ENCODE measurements at places on chromosomes 3 and 15.

DNA sequence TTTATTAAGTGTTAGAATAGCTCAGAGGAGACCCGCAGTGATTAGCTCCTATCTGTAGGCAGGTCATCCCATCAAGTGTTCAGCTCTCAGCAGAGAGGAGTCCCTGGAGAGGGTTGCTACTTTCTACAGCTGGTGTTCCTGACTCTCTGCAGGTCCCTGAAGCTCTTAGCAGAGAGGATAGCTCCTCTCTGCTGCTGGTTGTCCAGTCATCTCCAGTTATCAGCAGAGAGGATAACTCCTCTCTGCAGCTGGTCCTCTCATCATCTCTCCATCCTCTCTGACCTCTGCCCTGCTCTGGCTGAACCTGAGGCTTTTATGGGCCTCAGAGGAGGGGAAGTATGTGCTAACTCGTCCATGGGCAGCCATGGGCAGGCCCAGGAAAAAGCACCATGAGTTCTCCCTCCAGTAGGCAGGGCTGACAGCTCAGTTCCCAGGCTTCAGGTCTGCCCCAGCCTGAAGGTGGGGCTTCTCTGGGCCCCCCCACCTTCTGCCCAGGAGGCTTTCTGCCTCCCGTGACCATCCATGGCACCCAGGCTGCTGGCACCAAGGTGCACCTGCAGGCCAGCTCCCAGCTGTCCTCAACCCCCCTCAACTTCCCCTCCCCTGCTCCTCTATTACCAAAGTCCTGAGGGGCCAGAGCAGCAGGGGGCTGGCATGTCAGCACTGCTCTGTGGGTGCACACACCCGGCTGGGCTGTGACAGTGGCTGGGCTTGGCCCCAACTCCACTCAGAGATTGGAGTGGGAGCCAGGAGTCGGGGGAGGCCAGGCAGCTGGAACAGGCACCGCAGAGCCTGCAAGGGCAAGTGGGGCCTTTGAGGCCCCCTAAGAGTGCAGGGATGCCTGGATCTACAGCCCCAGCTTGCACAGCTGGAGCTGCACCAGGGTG, 98.9 kb upstream of the FRMD4B start:
- no peak for DNase-seq

GRCh38 chr3:48413611-48414010, 16.3 kb downstream of the PLXNB1 start:
- no peak for DNase-seq

DNA sequence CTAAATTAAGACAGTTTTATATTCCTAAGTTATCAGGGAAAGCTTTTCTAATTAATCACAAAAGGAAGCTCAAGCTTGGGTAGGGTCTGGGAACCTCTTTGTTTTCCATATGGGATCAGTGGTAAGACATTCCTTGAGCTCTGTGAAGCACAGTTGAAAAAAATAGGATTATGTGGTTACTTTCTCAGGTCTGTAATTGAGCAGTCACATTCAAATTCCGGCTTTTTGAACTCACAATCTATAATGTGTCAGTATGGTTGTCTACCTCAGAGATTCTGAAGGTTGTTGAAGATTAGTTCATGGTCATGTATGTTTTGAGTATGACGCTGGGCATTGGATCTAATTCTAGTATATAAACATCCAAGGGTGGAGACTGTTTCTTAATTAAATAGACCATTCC, 364.5 kb downstream of the LPP start:
- DNase-seq, result no peak

- DNase-seq, result no peak
These were observed 3.8 kb downstream of the RHO start for GRCh38 chr3:129532261-129532660.

GRCh38 chr15:66149871-66150270, 103.7 kb downstream of the MEGF11 start:
- no peak for DNase-seq

DNA sequence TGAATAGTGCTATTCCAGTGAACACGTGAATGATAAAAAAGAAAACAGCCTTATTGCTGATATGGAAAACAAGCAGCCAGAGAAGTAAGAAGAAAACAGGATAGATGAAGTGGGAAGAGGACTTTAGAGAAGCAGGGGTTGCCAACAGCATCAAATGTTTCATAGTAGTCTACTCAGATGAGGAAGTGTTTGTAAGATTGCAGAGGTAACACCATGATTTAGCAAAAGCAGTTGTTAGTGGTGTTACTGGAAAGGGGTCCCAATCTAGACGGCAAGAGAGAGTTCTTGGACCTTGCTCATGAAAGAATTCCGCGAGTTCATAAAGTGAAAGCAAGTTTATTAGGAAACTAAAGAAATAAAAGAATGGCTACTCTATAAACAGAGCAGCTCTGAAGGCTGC, 108.8 kb upstream of the MCTP2 start:
- DNase-seq, result no peak

- no peak for DNase-seq
These were observed 235.1 kb upstream of the GAP43 start for GRCh38 chr3:115388166-115388565.

DNA sequence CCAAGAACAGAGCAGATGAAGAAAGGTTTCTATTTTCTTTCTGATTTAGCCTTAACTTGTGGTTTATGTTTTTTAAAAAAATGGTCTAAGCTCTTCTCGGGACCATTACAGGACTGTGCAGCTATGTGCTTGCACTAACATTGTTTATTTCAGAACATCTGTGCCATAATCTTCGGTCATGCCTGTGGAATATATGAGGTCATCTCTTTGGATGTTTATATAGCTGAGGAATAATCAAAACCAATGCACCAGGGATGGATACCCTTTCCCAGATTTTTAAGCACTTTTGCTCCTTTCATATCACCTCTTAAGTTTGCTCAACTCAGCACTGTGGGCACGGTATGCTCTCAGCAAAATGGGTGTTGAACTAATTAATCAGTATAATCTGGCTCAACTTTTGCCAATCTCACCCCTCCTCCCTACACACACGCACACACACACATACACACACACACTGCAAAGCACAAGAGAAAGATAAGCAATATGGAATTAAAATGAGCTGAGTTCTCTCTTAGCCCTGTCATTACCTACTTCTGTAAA, 268.5 kb upstream of the TMC3 start:
- no peak for DNase-seq

GRCh38 chr15:69834761-69835160, 263.0 kb downstream of the TLE3 start:
- DNase-seq, result no peak

- DNase-seq, result no peak
These were observed 154.4 kb downstream of the RPLP1 start for GRCh38 chr15:69606921-69607500.

- DNase-seq, result no peak
These were observed 290.2 kb upstream of the KCNMB2 start for GRCh38 chr3:178246004-178246403.

DNA sequence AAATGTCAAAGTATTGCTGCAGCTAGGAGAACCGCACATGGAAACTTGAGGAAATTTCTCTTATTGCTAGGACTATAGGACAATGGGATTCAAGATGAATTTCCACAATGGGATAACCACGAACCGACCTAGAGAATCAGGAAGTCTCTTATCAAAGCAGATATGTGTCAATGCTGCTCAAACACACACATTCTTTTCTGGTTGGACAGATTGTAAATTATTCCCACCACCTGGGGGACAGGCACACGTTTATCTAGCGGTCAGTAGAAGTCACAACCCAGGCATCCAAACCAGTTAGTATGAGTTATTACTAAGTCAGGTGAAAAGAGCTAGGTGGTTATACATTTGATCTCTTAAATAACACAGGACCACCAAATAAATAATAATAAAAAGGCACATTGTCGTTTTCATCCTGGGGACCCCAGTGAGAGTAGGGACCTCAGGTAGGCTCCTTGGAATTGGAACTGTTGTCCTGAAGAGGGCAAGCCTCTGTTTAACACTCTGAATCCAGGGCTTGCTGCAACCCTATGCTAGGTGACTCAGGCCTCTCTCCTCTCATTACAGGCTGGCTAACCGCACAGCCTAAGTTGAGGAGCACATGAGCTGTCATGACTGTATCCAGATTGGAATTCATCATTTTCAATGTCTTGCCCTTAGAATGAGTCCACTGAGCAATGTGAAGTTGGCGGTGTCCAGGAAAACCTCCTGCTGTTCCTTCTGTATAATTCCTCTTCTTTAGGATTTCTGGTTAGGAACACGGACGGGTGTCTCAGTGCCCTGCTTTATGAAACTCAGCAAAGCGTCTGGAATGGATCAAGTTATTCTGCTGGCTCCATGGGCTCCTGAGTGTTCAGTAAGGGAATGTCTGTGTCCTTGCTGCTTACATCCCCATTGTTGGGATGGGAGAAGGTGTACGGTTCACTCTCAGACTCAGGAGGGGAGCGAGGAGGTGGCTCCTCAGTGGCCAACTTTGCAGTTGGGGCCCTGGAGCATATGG, 59.0 kb downstream of the CLEC3B start:
- DNase-seq, result no peak

- DNase-seq, result no peak
These were observed 69.8 kb downstream of the OPA1 start for GRCh38 chr3:193662757-193663322.

GRCh38 chr15:80615783-80616391, 79.2 kb upstream of the ABHD17C start:
- no peak for DNase-seq

DNA sequence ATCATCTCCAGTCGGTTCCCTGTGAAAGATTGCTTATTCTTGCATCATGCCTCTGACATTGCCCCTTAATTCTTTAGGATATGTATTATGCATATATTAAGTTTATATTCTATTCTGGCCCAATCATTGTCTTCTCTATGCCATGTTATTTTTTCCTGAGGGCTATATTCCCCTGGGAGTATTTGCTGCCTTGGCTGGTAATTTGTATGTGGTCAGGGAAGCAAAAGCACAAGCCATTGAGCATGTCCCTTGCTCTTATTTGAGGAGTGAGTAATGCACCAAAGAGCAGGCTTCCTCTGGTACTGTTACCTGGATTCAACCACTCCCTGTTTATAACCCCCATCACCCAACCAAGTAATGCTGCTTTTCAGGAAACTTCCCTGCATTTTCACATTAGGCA, 36.3 kb downstream of the STAC start:
- no peak for DNase-seq

DNA sequence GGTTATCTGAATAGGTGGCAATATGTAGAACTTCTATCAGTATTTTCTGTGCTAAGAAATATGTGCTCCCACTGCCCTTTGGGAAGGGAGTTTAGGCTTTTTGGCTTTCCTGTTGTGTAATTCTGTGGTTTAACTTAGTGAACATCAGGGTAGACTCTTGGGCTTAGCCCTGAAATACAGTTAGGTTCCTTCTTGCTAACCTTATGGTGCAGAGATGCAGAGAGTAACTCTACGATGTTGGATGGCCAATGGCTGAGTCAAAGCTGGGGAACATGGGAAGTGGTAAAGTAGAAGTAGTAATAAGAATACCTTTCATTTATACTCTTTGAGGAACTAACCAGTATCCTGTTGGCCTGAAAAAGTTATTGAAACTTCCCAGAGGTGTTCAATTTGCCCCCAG, 80.8 kb upstream of the IL12A start:
- DNase-seq, result no peak

DNA sequence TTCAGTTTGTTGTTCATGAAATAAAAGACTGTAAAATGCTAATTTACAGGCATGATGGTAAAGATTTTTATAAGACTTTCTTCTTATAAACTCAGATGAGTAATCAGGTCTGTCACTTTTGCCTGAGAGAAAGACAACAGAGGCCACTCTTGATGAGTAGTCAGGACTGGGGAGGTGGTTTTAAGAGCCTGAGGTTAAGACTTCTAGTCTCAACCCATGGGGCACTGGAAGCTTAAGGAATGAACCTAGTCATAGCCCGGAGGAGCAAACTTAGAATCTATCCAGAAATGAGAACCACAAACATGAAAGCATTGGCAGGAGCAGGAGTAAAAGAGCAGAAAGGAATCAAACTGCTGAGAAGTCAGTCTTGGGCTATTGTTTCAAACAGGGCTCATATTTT, 846.3 kb upstream of the ARPP21 start:
- DNase-seq, result no peak

DNA sequence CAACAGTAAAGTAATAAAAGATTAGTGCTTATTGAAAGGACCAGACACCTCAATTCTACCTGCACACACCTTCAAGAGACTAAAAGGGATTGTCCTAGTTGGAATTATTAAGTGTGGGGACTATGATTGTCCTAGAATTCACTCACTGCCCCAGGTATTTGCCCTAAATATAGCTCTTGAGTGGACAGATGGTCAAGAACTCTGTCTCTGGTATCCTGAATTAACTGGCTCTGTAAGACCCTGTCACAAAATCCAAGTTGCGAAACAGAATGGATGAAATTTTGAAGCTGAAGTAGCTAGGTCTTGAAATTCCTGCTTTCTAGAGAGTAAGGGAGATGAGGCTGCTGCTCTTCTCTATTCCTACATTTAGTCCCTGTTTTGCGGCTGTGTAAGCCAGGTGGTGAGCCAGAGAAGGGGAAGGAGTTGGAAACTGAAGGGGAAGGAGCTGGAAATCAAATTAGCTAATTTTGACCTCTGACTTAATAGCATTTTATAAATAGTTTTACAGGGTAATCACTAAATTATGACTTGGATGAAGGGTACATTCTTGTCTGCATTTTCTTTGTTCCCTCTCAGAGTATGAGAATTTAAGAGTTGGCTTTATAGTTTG, 34.5 kb downstream of the KBTBD12 start:
- no peak for DNase-seq

GRCh38 chr3:46854555-46854991, 8.7 kb downstream of the MYL3 start:
- no peak for DNase-seq

DNA sequence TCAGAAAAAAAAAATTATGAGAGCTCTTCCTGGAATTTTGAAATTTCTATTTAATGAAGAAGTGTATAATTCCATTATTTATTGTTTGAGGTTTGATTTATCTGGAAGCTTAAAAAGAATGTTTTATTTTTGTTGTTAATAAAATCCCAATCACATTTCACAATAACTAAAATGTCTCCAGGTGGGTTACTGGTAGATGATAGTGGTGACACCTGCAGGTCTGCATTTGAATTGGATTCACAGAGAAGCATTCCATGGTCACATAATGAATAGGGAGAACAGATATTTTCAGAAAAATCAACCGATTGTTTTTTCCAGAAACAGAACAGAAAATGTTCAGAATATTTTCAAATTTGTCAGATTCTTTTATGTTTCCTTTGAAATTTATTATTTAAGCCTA, 48.3 kb downstream of the ASB7 start:
- no peak for DNase-seq

- no peak for DNase-seq
These were observed 187.2 kb downstream of the GHSR start for GRCh38 chr3:172261054-172261453.

- DNase-seq, result no peak
These were observed 53.9 kb downstream of the TRIM69 start for GRCh38 chr15:44790215-44790614.

DNA sequence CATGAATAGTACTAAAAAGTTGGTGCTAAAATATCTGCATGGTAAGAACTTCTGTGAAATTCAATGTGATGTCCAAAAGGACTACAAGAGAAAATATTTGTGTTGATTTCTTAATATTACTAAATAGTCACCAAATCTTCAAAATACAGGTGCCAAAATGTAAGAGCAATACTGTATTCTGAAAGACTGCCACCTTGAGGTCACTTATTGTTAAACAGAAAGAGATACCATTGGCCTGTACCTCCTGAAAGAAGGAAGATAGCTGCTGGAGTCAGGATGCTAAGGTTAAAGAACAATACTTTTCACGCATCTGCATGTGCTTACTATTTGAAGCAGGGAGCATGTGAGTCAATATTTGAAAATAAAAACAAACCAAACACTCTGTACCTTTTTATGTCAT, 72.0 kb upstream of the LSAMP start:
- DNase-seq, result no peak
